ENCODE measurements at places on chromosomes 16 and 17. TPM values are rescaled to one million over a fixed set of nuclear protein-coding genes. Genes with fewer than 3 reads are reported as not detected.

Gene IGFALS
- 0.56 TPM for total RNA-seq

Gene ALDH3A2
- 21.9 TPM for total RNA-seq

GRCh38 chr16:8686879-8687278 is 12.5 kb downstream of the ABAT start:
- no peaks in the 10 kb centered on the region for H3K27me3 ChIP-seq
- no peak for DNase-seq
- no peak overlapping the region for H3K4me3 ChIP-seq
- H3K27ac ChIP-seq: no peak overlapping the region

GRCh38 chr16:24164416-24164815 is 91.7 kb upstream of the CACNG3 start:
- no peaks in the 10 kb centered on the region for H3K36me3 ChIP-seq
- DNase-seq: no peak
- no peaks in the 10 kb centered on the region for H3K27me3 ChIP-seq
- no peak overlapping the region for H3K4me3 ChIP-seq
- H3K4me1 ChIP-seq: no peaks in the 10 kb centered on the region

DNA sequence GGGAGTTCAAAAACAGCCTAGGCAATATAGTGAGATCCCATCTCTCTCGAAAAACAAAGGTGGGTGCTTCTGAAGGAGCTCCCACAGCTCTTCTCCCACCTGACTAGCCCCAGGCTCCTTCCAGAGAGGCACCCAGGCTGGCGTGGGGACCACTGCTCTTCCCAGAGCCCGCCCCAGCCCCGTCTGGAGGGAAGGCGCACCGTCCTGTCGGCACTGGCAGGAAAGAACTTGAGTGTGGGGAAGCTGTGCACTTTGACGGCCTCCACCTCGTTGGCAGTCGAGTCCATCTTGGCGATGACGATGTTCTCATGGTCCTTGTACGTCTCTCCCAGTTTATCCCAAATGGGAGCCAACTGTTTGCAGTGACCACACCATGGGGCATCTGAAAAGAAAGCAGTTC is 10.5 kb upstream of the PPP1R27 start:
- H3K4me3 ChIP-seq: no peak overlapping the region
- DNase-seq: no peak
- no peaks in the 10 kb centered on the region for H3K27me3 ChIP-seq
- peaks cover 55% of the 10 kb centered on the region for H3K36me3 ChIP-seq
- no peaks in the 10 kb centered on the region for H3K4me1 ChIP-seq
